ELR (cell line): ENCODE measurements at places on chromosomes 12 and 14.

- DNase-seq = no peak
Measured at GRCh38 chr12:95529693-95530225, 21.5 kb downstream of the USP44 start.

DNA sequence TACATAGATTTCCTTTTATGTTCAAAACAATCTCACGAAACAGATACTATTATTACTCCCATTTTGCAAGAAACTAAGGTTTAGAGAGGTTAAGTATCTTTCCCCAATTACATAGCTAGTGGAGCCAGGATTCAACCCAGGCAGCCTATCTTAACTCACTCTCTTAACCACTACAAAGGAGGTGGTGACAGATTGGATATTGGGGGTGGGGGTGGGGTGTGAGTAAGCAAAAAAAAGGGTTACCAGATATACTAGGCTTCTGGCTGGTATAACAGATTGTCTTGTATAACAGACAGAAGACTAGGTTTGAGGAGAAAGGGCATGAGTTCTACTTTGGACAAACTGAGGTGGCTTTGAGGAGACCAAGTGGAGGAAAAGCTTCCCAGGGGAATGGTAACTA is 2.1 kb downstream of the GMFB start:
- DNase-seq = no peak

DNA sequence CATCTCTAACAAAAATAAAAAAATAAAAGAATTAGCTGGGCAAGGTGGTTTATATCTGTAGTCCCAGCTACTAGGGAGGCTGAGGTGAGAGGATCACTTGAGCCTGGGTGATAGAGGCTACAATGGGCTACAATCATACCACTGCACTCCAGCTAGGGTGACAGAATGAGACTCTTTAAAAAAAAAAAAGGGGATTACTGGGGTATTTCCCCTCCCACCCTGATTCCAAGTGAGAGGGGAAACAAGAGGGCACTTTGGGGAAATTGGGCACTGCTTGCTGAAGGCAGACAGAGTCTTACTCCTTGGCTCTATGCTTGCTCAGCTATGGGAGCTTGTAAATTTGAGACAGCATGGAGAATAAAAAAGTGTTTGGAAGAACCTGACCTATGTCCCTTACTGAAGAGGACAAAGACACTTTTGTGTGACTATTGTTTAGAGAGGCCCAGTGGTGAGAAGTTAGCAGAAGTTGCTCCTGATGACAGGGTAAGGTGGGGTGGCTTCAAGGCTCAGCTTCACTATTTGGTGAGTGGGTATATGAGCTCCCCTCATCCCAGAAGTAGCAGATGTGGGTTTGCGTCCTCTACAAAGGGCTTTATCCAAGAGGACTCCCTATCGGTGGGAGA is 44.0 kb downstream of the KLRG1 start:
- DNase-seq = no peak

GRCh38 chr14:50649691-50650090 is 18.4 kb downstream of the SAV1 start:
- DNase-seq = no peak

DNA sequence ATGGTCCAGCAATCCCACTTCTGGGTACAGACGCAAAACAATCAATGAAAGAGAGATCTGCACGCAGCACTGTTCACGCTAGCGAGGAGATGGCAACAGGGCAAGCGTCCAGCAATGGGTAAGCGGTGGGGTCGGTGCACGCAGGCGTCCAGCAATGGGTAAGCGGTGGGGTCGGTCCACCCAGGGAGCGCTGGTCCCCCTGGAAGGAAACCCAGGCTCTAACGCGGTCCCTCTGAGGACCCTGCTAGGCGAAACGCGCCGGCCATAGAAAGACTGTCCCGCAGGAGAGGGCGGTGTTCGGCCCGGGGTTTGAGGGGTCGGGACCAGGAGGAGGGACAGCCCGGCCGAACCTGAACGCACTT is 618 bp upstream of the PGAM5 start:
- DNase-seq = no peak

DNA sequence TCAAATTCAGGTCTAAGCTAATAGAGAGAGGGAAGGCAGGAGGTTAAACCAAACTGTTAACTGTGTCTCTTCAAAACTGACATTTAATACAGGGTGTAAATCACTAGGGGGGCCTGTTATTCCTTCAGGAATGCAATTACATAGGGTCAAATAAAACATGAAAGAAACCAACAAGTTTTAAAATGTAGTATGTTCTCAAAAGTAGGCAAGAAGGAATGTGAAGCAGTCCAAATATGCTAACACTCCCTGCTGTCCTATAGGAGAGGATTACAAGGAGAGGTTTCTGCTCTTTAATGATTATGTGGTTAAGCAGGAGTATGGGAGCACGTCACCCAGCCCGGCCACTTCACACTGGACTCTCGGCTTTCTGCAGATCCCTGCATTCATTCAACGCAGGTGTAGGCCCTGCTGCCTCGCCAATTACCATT is 42.5 kb upstream of the BMP4 start:
- peak; percentile 23 for DNase-seq
